ENCODE measurements at places on chromosomes 12 and 14.

DNA sequence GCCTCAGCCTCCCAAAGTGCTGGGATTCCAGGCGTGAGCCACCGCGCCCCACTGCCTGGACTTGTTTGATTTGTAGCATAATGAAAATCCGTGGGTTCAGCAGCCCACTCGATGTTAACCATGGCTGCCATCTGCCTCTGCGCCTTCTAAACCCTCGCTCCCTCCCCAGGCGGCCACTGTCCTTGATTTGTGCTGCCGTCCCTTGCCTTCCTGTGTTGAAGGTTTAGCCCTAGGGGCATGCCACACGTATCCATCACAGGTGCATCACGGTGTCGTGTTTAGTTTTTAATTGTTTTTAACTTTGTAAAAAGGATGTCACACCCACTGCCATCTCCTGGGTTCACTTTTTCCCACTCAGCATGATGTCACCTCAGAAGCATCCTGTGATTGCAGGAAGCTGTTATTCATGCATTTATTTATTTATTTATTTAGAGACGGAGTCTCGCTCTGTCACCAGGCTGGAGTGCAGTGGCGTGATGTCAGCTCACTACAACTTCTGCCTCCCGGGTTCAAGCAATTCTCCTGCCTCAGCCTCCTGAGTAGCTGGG, 24.5 kb upstream of the ULK1 start:
- no peak for DNase-seq

GRCh38 chr12:116408489-116409250, 131.2 kb upstream of the MED13L start:
- no peak for DNase-seq

DNA sequence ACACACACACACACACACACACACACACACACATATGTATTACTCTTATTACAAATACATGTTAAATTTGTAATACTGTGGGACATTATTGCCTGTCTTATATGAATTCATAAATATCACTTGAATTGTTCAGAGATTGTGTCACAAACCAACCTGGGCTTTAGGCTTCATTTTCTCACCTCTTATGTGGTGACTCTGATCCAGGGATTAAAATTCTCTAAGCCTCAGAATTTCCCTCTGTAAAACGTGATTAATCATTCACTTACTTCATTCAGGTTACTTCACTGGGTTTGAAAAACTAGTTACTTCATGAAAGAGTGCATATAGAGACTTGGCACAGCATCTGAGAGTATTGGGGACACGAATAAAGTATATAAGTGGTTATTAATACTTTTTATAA, 240.3 kb upstream of the PDZRN4 start:
- no peak for DNase-seq

DNA sequence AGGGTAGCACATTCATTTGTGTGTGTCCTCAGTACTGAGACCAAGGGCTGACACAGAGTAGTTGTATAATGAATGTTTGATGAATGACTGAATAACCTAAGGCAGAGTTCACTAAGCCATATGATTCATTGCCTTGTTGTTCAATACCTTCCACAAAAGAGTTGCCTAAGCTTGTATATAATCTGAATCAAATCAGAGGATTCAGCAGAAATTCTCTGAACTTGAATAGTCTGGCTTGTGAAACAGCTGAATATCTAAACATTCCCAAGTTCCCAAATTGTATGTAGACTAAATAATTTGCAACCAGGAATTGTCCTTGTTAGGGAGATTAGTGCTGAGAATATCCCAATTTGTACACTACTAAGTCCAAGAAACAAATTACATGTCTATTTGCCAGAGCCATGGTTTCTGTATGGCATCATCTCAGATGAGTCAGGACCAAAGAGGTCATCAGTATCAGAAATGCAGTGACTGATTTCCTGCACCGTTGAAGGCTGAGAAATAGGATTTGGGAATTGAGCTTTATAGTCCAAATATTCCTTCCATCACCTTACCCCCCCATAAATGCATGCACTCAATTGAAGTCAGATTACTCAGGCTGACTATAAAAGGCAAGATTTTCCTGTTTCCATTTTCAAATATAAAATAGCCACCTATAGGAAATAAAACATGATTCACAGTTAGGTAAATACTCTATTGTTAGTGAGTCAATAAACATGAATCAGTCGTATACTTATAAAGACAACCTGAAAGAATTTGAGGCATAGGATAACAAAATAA, 168.7 kb downstream of the PHLDA1 start:
- DNase-seq: peak; percentile 20

- DNase-seq: no peak
These were observed 144.7 kb downstream of the GPHN start for GRCh38 chr14:66652525-66653106.

DNA sequence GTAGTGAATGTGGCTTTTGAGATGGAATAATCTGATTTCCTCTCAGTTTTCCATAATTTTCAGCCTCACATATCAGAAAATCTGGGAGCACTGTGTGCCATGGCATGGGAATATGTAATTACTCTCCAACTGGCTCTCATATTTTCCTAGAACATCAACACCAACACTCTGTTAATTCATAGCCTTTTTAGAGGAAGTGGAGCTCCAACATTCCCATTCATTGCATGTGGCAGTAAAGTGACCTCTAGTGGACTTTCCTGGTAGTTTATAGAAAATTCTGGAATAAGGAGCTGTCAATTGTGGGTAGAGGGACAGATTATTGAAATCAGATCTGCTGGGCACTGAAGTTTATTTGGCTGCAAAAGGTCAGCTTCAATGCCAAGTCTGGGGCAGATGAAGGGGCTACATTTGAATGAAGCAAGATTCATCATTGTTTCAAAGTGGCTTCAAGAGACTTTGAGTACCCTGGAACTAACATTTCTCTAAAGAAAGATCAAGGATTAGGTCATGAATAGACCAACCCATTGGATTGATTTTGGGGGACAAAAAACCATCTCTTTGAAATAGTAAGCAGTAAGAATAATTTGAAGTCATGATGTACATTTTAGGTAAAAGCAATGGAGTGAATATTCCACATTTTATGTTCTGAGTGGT, 23.6 kb upstream of the USP44 start:
- DNase-seq: peak; percentile 24
